Ascending aorta (tissue), 2 donors: ENCODE measurements at places on chromosomes 6 and 20. TPM values are rescaled to one million over a fixed set of nuclear protein-coding genes. Genes with fewer than 3 reads are reported as not detected.

OLIG3 gene
- total RNA-seq, result not detected

SLC35D3 gene
- not detected for total RNA-seq

ERVFRD-1 gene
- total RNA-seq, result not detected

PCSK2 gene
- total RNA-seq, result not detected

SLC17A9 gene
- 30.0 TPM for total RNA-seq

ZBP1 gene
- total RNA-seq, result not detected

CLVS2 gene
- not detected for total RNA-seq

C20orf144 gene
- not detected for total RNA-seq

RIPOR2 gene
- 49.0 TPM for total RNA-seq

SULF2 gene
- total RNA-seq, result 194 TPM

DNA sequence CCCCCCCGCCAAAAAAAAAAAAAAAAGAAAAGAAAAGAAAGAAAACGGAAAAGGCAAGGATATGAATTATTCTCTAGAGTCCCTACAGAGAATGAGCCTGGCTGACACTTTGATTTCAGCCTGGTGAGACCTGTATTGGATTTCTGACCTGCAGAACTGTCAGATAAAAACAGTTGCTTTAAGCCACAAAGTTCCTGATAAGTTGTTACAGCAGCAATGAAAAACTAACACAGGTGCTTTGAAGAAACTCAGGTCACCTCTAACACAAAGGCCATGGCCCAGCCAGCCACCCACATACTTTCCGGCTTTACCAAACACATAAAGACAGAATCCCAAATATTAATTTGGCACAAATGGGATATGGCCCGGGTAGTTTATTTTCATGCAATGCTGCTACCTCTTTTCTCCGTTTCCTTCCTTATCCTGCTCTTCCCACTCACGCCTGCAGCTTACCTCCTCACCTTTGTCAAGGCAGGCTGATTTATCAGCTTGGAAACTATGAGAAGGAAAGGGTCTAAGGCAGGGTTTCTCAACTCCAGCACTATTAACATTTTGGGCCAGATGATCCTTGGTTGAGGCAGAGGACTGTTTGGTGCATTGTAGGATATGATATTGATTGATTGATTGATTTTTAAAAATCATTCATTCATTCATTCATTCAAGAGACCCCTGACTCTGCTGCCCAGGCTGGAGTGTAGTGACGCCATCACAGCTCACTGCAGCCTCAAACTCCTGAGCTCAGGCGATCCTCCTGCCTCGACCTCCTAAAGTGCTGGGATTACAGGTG, 88.1 kb downstream of the ATXN1 start:
- no peak overlapping the region for H3K27ac ChIP-seq
- H3K36me3 ChIP-seq, result no peaks in the 10 kb centered on the region
- no peaks in the 10 kb centered on the region for H3K4me1 ChIP-seq
- H3K4me3 ChIP-seq, result no peak overlapping the region

GRCh38 chr6:14645841-14646240, 528.3 kb downstream of the CD83 start:
- no peak overlapping the region for H3K4me3 ChIP-seq
- H3K4me1 ChIP-seq, result no peaks in the 10 kb centered on the region
- H3K27ac ChIP-seq, result no peak overlapping the region
- H3K36me3 ChIP-seq, result no peaks in the 10 kb centered on the region
- DNase-seq, result no peak

DNA sequence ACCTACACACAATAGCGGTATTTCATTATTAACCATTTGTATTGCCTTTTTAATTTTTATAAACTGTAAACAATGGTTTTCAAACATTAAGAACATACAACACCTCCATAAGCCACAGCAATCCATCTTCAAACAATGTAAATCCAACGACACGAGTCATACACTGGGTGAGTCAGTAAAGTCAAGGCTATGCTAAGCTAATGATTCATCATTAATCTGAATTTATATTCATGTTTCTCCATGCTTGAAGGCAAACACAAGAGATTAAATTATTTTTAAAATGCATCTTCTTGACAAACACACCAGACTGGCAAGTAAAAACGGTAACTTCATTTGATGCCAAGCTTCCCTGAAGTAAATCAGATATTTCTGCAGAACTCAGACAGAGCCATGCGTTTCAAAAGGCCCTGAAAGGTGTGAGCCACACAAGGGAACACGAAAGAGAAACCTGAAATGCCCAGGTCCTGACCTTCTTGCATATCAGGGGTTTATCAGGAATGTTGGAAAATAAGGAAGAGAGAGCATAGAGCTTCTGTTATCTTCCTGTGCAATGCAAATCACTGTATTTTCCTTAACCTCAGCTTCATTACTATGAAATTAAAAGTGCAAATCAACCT, 162.5 kb downstream of the ALDH8A1 start:
- H3K27ac ChIP-seq, result no peak overlapping the region
- no peak for DNase-seq
- H3K4me1 ChIP-seq, result no peaks in the 10 kb centered on the region

DNA sequence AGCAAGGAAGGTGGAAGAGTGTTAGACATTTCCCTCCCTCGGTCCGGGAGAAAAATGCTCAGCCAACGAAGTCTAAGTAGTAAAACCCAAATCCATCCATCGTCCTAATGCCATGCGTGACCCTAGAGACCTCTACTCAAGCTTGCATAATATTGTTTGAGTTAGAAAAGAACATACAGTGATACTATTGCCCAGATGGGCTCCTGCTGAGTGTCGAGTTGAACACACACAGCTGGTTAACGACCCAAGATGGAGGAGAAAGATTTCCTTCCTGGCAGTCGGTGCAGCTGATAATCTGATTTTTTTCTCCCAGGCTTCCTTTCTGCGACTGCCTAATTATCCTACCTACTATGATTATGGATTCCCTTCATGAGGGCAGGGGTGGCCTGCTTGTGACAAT, 164.4 kb upstream of the KCNG1 start:
- H3K36me3 ChIP-seq, result no peaks in the 10 kb centered on the region
- no peak for DNase-seq
- no peaks in the 10 kb centered on the region for H3K27me3 ChIP-seq
- no peak overlapping the region for H3K27ac ChIP-seq
- no peaks in the 10 kb centered on the region for H3K4me1 ChIP-seq

- no peak overlapping the region for H3K4me3 ChIP-seq
- DNase-seq, result no peak
- H3K4me1 ChIP-seq, result no peaks in the 10 kb centered on the region
- H3K27me3 ChIP-seq, result no peaks in the 10 kb centered on the region
Observed at GRCh38 chr20:44838521-44838920, 28.2 kb upstream of the RIMS4 start.

DNA sequence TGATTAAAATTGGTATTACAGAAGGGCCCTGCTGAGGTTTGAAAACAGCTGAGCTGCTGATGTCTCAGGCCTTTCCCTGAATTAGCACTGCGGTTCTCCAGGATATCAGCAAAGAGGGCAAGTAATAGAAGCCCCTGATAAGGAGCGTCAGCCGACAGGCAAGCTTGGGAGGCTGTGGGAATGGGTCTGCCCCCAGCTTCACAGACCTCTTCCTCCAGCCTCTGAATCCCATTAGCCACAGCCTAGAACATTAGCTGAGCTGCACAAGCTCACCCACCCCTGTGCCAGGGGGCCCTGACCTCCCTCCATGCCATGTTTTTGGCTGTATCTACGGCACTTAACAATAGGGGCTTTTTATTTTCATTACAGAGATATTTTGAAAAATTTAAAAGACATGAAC, 59.9 kb downstream of the VAPB start:
- H3K4me1 ChIP-seq, result no peaks in the 10 kb centered on the region
- no peak for DNase-seq
- no peak overlapping the region for H3K4me3 ChIP-seq
- H3K27me3 ChIP-seq, result no peaks in the 10 kb centered on the region

- H3K4me3 ChIP-seq, result no peak overlapping the region
- no peaks in the 10 kb centered on the region for H3K27me3 ChIP-seq
- no peak for DNase-seq
- no peaks in the 10 kb centered on the region for H3K4me1 ChIP-seq
- H3K27ac ChIP-seq, result no peak overlapping the region
Observed at GRCh38 chr20:6401893-6402557, 279.2 kb upstream of the FERMT1 start.

DNA sequence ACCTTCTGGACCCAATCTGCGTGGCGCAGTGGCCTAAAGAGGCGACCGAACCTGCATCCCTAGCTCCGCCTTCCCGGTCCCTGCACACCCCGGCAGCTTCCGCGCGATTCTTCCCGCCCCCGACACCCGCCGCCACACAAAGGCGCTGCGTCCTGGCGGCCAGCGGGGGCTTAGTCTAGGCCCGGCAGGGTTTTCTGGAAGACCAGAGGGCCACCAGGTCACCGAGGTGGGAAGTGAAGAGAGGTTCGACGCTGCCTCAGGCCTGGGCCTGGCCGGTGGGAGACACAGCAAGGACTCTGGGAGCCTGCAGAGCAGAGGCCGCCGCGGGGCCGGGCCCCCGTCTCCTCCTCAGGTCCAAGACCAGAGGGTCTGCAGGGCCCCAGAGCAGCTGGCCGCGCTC, 154.9 kb downstream of the OR2B2 start:
- no peak for DNase-seq
- peaks cover 5% of the 10 kb centered on the region for H3K27me3 ChIP-seq
- H3K4me1 ChIP-seq, result no peaks in the 10 kb centered on the region
- H3K4me3 ChIP-seq, result peak overlapping the region; percentile 33

- no peaks in the 10 kb centered on the region for H3K36me3 ChIP-seq
- no peak overlapping the region for H3K4me3 ChIP-seq
- no peaks in the 10 kb centered on the region for H3K4me1 ChIP-seq
- no peaks in the 10 kb centered on the region for H3K27me3 ChIP-seq
- peak; percentile 8 for DNase-seq
Observed at GRCh38 chr6:40634429-40634828, 47.3 kb upstream of the LRFN2 start.

DNA sequence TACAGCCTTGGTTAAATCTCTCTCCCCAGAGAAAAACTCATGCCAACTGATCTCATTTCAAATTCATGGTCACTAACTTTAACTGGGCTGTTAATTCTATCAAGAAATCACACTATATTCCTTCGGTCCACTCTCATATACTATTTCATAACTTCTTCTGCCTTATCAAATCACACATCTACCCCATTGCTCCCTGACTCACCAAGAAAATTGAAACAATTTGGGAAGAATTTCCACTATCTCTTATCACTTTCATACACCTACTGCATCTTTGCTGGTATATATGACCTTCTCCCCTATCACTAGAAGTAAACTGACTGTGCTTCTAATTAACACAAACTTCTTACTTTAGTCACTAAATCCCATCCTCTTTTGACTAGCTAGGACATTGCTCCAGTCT, 102.3 kb downstream of the FILIP1 start:
- no peaks in the 10 kb centered on the region for H3K4me1 ChIP-seq
- no peak for DNase-seq
- no peak overlapping the region for H3K27ac ChIP-seq
- H3K36me3 ChIP-seq, result no peaks in the 10 kb centered on the region
- H3K27me3 ChIP-seq, result no peaks in the 10 kb centered on the region
- no peak overlapping the region for H3K4me3 ChIP-seq

- no peaks in the 10 kb centered on the region for H3K4me1 ChIP-seq
- no peaks in the 10 kb centered on the region for H3K36me3 ChIP-seq
- no peak overlapping the region for H3K4me3 ChIP-seq
- no peak overlapping the region for H3K27ac ChIP-seq
- no peak for DNase-seq
- H3K27me3 ChIP-seq, result no peaks in the 10 kb centered on the region
Observed at GRCh38 chr6:41965429-41966213, 24.0 kb upstream of the CCND3 start.

- peak within 1 kb of the TSS; percentile 80 for H3K27ac ChIP-seq
- H3K4me1 ChIP-seq, result peaks cover 10% of the 10 kb centered on the region
- no peaks in the 10 kb centered on the region for H3K36me3 ChIP-seq
- DNase-seq, result no peak
- peak within 1 kb of the TSS; percentile 84 for H3K4me3 ChIP-seq
Observed at GRCh38 chr20:24469116-24469893, at the start of gene SYNDIG1. Gene SYNDIG1 (plus strand): TSS chr20:24469629. CDS start chr20:24543098, 73,469 bp downstream.

- no peaks in the 10 kb centered on the region for H3K36me3 ChIP-seq
- no peak for DNase-seq
Observed at GRCh38 chr20:60113771-60114170, 155.5 kb downstream of the CDH26 start.

GRCh38 chr20:2171266-2171790, 69.7 kb downstream of the STK35 start:
- DNase-seq, result peak; percentile 16
- no peaks in the 10 kb centered on the region for H3K27me3 ChIP-seq
- H3K36me3 ChIP-seq, result no peaks in the 10 kb centered on the region
- no peak overlapping the region for H3K27ac ChIP-seq

GRCh38 chr6:119179842-119180241, 101.4 kb upstream of the FAM184A start:
- H3K27ac ChIP-seq, result no peak overlapping the region
- H3K4me3 ChIP-seq, result no peak overlapping the region
- no peaks in the 10 kb centered on the region for H3K27me3 ChIP-seq

DNA sequence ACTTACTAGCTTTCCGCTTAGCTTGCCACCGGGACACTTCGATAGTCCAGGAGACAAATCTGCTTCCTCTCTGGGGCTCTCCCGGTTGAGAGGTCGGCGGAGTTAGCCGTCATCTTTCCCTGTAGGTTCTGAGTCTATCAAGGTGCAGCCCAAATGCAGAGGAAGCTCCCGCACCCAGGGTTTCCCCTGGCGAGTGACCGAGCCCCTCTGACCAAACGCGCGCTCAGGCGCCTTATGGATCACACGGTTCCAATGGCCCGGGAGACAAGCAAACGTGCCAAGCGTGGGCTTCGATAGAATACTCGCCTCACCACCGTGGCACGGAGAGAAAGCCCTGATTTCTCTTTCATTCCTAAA, 15.8 kb upstream of the FOXC1 start:
- H3K27ac ChIP-seq, result no peak overlapping the region
- no peak for DNase-seq
- H3K36me3 ChIP-seq, result no peaks in the 10 kb centered on the region
- H3K27me3 ChIP-seq, result no peaks in the 10 kb centered on the region

- no peak overlapping the region for H3K4me3 ChIP-seq
- no peak for DNase-seq
- no peak overlapping the region for H3K27ac ChIP-seq
Observed at GRCh38 chr6:81708113-81708699, 44.3 kb downstream of the TENT5A start.

DNA sequence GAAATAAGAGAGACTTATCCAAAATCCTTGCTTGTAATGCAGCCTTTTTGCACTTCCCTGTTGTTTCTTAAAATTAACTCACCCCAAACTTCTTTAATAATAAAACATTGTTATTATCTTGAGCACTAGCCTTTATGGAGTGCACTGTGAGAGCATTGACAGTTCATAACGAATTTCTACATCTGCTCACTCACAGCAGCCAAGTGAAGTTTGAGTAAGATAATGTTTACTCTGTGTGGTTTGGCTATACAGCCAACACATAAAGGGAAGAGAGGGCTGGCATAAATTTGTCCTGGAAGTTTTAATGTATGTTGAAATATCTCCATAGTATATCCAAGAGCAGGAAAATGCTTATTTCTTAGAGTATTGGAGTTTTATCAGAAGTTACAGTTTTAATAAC, 227.9 kb downstream of the FRK start:
- no peaks in the 10 kb centered on the region for H3K27me3 ChIP-seq
- H3K4me1 ChIP-seq, result no peaks in the 10 kb centered on the region
- no peak for DNase-seq
- H3K4me3 ChIP-seq, result no peak overlapping the region

- H3K4me3 ChIP-seq, result no peak overlapping the region
- DNase-seq, result no peak
- no peak overlapping the region for H3K27ac ChIP-seq
- no peaks in the 10 kb centered on the region for H3K4me1 ChIP-seq
Observed at GRCh38 chr6:38305995-38306681, 333.6 kb downstream of the BTBD9 start.

GRCh38 chr6:75326557-75327258, 42.1 kb upstream of the TMEM30A start:
- H3K27ac ChIP-seq, result no peak overlapping the region
- no peak for DNase-seq
- H3K27me3 ChIP-seq, result no peaks in the 10 kb centered on the region
- no peaks in the 10 kb centered on the region for H3K36me3 ChIP-seq
- no peaks in the 10 kb centered on the region for H3K4me1 ChIP-seq
